ENCODE measurements at places on chromosomes 4 and X. TPM values are rescaled to one million over a fixed set of nuclear protein-coding genes. Genes with fewer than 3 reads are reported as not detected.

GRCh38 chr4:147596377-147596776 lies 20.8 kb upstream of the TMEM184C start:
- no peak for DNase-seq

GRCh38 chr4:36427696-36428095 lies 146.3 kb downstream of the DTHD1 start:
- no peak for DNase-seq

DNA sequence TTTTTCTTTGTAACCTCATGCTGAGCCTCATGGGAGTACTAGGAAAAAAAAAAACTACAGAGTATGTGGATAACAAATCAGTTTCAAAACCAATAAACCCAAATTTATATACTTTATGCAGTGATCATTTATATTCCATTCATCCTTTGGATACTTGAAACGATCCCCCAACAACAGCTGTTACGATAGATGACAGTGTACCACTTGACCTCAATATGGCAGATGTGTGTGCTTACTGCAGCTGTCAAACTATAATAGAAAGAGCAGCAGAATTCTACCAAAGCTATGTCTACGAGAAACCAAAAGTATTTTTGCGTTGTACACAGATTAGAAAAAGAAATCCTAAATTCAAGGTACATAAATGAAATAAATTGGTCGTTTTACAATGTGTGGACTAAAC lies 337.8 kb downstream of the PDGFC start:
- no peak for DNase-seq

DNA sequence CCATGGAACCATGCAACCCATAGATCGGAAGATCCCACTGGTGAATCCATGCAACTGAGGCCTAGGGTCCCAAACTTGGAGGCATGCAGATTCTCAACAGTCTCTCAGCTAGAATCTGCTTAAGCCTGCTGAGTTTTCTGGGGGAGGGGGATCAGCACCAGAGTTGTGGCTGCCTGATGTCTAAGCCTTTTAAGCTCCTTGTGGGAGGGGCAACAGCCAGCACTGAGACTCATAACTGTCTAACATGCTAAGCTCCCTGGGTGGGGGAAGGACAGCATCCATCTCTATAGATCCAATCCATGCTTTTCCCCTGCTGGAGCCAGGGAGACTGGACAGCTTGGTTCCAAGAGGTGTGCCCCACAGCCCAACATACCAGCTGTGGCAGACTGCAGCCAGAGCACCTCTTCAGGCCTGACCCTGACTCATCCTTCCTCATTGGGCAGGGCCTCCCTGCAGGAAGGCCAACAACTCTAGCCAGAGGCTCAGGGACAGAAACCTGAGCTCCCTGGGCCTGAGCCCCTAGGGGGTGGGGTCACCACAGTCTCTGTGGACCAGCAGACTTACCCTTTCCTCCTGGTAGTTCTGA lies 300.1 kb upstream of the SLC7A11 start:
- DNase-seq = no peak

DNA sequence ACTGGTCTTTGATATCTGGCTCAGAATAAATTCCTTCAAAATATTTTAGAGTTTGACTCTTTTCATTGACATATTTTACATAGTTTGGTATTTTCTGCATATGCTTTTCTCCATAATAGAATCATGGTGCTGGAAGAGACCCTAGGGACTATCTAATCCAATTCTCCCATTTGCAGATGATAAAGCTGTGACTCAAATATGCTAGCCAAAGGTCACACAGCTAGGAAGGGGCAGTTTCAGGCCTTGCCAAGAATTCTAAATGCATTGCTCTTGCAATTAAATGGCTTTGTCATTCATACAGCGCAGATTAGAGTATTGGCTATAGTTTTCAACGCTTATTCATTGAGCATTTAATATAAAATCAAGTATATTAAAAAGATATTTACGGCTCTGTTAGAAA lies 374.1 kb upstream of the RASGEF1B start:
- DNase-seq = no peak

- DNase-seq = no peak
Measured at GRCh38 chr4:151226004-151226932, 50.7 kb upstream of the PRSS48 start.

DNA sequence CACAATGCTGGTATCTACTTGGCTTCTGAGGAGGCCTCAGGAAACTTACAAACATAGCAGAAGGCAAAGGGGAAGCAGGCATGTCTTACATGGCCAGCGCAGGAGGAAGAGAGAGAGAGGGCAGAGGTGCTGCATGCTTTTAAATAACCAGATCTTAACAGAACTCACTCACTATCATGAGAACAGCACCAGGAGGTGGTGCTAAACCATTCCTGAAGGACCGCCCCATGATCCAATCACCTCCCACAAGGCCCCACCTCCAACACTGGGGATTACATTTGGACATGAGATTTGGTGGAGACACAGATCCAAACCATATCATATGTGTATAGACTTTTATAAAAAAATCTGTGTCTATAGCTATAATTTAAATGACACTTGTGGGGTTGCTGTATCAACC lies 48.6 kb upstream of the ERVMER34-1 start:
- DNase-seq = no peak

DNA sequence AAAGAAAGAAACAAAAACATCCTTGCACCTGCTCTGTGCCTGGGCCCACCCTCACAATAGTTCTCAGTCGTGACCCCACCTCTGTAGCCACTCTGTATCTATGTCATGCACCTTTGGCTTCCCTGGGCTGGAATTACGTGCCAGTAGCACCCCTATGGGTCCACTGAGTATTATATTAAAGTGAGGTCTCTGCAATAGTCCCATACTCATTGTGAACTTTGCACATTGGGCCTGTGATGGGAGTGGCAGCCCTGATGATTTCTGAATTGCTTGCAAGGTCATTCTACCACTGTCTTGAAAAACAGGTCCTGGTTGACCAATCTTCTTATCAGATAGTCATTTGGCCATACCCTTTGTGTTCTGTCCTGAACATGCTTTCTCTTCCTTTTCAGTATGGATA lies 1012.1 kb downstream of the RAB28 start:
- DNase-seq = no peak

The GSX2 gene
- total RNA-seq = not detected

DNA sequence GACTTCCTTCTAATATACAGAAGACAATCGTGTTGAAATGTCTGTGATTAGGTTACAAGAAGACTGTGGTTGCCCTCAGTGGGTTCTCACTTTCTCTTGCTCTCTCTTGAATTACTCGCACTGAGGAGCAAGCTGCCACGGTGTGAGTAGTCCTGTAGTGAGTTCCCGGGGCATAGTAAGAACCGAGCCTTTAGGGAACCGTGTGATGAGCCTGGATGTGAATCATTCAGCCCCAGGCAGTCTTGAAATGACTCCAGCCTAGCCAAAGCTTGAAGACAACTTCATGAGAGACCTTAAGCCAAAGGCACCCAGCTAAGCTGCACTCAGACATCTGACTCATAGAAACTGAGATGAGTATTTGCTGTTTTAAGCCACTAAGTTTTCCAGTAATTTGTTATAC lies 292.7 kb downstream of the SPOCK3 start:
- no peak for DNase-seq

- no peak for DNase-seq
Measured at GRCh38 chrX:66872771-66873170, 233.9 kb upstream of the EDA2R start.

DNA sequence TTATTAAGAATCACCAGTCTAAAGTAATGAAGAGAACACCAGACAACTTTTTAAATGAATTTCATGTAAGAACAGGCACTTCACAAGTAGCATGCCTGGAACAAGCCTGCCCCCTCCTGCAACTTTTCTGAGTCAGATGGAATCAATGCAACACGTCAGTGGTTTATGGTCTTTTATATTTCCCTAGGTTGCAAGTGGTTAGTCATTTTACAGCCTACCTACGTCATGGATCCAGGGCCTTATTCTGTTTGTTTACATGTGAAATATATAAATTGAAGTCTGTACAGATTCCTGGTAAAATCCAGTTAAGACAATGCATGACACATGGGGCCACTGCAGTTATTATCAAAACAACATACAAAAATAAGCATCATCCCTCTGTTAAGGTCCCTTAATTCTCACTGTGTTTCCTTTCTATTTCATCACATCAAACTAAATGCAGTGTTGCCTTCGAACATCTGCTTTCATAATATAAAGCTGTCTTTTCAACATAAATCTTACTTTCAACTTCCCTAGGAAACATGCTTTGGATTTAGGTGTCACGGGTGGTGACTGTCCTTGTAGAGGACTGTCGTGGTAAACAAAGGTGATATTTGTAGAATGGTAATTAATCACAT lies 309.3 kb downstream of the FRMPD4 start:
- DNase-seq = no peak

GRCh38 chr4:184216515-184216914 lies 1.2 kb downstream of the ENPP6 start:
- DNase-seq = no peak

The GALNTL6 gene
- total RNA-seq = not detected

The RNF212 gene
- 9.1 TPM for total RNA-seq

The ERCC6L gene
- 0.87 TPM for total RNA-seq

DNA sequence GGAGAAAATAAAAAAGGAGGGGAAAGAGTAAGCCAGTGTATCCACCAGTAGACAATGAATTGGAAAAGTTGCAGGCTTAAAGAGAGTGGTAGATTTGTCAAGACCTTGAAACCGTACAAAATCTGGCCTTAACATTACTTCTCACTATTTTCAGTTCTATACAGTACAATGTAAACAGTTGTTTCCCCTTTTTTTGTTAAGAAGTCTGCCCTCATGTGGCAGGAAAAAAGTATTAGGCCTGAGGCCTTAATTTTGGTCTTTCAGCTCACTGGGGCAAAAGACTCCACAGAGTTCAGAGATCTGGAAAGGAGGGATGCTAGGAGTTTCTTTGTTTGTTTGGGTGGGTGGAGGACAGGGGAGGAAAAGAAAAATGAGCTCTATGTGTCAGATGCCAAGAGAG lies 92.8 kb upstream of the CCDC160 start:
- no peak for DNase-seq

DNA sequence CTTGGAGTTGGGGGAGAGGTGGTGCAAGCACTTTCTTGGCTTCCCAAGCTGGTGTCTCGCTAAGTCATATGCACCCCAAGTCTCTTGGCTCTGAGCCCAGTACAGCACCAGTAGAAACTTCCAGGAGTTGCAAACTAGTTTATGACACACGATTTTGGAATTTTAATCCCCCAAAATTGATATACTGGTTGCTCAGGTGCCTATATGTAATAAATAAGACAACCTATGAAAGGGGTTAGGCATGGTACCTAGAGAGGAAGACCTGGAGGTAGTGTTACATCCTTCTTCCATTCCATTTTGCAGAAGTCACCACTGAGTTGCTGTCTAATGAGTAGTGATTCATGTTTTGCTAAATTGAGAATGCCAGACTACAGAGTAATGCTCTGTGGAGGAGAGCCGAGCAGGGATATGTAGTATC lies 4.3 kb upstream of the SLC4A4 start:
- no peak for DNase-seq

DNA sequence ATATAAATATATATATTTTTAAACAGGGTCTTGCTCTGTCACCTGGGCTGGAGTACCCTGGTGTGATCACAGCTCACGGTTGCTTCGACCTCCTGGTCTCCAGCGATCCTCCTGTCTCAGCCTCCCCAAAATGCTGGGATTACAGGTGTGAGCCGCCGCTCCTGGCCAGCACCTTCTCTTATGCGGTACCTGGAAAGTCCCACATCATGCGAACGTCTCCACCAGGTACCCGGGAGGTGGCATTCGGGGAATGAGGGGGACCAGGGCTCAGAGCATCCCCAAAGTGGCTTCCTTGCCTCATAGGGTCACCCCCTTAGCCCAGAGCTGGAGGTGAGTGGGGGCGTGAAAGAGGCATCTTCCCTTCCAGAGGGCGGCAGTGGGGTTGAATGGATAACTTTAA lies 84.0 kb upstream of the PPP2R3B start:
- DNase-seq = peak; percentile 44

GRCh38 chr4:2862528-2862927 lies 18.9 kb downstream of the ADD1 start:
- no peak for DNase-seq

GRCh38 chr4:174214101-174214878 lies 69.2 kb downstream of the FBXO8 start:
- DNase-seq = no peak

GRCh38 chrX:39869846-39870601 lies 227.7 kb downstream of the BCOR start:
- no peak for DNase-seq

DNA sequence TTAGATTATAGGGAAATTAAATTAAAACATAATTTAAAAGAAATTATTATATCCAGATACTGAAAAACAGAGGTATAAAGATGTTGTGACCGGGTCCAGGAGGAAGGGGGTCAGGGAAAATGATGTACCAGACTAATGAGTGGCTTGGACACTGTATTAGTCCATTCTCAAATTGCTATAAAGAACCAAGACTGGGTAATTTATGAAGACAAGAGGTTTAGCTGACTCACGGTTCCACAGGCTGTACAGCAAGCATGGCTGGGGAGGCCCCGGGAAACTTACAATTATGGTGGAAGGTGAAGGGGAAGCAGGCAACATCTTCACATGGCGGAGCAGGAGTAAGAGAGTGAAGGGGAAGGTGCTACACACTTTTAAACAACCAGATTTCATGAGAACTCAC lies 3.4 kb upstream of the FAM9B start:
- DNase-seq = no peak

DNA sequence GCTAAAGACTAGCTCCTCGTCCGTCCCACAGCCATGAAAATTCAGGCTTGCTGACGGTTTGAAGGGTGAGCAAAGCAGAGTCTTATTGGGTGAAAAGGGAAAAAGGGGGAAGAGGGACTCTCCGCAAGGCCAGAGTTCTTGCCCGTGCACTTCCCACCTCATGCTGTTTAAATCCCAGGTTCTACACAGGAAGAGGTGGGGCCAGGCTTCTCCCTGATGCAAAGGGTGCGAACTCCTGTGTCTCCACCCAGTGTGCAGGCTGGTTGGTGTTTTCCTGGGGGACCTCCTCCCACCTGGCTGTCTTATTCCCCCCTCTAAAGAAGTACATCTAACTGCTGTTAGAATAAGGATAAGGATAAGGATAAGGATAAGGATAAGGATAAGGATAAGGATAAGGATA lies 18.0 kb upstream of the LANCL3 start:
- no peak for DNase-seq

The RPA4 gene
- total RNA-seq = 0.12 TPM

- DNase-seq = no peak
Measured at GRCh38 chrX:136659174-136659573, 11.2 kb downstream of the CD40LG start.

DNA sequence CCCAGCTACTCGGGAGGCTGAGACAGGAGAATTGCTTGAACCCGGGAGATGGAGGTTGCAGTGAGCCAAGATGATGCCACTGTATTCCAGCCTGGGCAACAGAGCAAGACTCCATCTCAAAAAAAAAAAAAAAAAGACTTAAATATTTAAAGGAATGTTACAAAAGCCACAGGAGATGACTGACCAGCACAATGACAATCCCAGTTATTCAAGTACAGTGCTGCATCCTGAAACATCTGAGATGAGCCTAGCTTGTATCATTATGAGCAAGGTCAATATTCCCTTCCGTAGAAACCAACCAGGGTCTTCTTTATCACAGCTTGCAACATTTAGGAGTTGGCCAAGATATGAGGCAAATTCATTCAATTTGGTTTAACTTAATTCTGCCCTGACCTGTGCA lies 38.6 kb downstream of the LNX1 start:
- DNase-seq = no peak

Measured in chondrocyte (in vitro differentiated cells).